SK-N-MC (cell line): ENCODE measurements at places on chromosomes 6 and 20.

DNA sequence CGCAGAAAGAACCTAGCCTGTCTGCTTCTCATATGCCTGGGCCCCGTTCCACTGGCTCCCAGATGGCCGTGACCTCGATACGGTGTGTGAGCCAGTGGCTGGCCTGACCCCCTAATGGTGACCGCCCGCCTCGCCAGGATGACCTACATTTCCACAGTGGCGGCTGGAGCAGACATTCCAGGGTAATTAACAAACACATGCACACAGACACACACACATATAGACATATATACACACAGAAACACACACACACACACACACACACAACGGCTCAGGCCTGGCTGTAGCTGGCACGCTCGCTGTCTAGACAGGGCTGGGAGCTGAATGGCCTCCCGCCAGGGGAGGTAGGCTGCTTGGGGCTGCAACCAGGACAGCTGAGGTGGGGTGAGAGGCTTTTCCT is 227.1 kb downstream of the ANKRD60 start:
- no peak for DNase-seq

GRCh38 chr20:54212226-54212625 is 4.3 kb downstream of the PFDN4 start:
- DNase-seq: no peak

GRCh38 chr20:12331236-12331635 is 413.5 kb downstream of the BTBD3 start:
- no peak for DNase-seq

- no peak for DNase-seq
Observed at GRCh38 chr6:10528158-10528981, 7.2 kb downstream of the GCNT2 start.

DNA sequence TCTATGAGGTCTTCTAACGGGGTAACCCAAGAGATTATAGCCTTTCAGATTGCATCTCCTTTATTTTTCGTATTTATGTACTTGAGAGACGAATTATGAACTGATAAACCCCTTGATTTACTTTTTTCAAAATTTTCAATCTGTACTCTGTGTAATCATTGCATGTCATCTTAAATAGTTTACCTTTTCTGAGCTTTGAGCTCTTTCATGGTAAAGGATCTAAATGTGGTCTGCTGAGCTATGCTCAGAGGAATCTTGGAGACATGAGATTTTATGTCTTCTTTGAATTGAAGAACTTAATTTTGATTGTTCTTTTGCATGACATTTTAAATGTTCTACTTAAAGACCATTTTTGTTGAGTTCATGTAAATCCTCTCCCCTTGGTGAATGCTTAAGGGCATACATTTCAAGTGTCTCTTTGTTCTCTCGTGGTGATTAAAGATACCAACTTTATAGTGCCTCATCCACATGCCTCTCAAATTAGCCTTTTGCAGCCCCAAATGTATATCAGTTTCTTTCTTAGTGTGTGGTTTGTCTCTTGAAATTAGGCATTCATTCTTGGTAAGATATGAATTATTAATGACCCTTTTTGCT is 116.3 kb upstream of the SCGN start:
- peak; percentile 18 for DNase-seq

DNA sequence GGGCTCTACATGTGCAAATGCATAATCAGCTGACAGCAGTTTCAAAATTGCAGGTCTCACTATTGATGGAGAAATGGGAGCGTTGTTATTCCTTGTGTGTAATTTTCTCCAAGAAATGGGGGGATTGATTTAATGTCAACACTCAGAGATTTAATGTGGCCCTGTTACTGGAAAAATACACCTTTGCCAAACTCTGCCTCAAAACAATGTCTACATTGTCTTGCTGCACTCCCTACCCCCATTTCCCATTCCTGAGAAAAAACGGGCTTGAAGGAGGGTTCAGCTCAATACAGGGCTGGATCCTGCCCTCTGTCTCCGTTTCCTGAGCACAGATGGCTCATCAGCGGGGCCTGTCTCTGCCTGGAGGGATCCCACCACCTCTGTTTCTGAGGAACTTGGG is 18.4 kb downstream of the EDN3 start:
- no peak for DNase-seq
